ENCODE measurements at places on chromosomes 5 and 9. TPM values are rescaled to one million over a fixed set of nuclear protein-coding genes. Genes with fewer than 3 reads are reported as not detected.

RALGDS gene
- total RNA-seq, result 15.6 TPM

IFNA13 gene
- total RNA-seq, result not detected

PTGS1 gene
- total RNA-seq, result 6.3 TPM

TMEM215 gene
- total RNA-seq, result not detected

ANGPTL2 gene
- 47.5 TPM for total RNA-seq

SPAAR gene
- total RNA-seq, result not detected

PPIC gene
- total RNA-seq, result 57.2 TPM

INSL4 gene
- not detected for total RNA-seq

SAXO1 gene
- total RNA-seq, result 0.18 TPM

PDE6A gene
- total RNA-seq, result not detected

URM1 gene
- 46.4 TPM for total RNA-seq

SLU7 gene
- 59.5 TPM for total RNA-seq

SLC45A2 gene
- total RNA-seq, result 0.09 TPM

SLC6A7 gene
- total RNA-seq, result not detected

SLC34A1 gene
- not detected for total RNA-seq

DNAI1 gene
- not detected for total RNA-seq

PCDHGA5 gene
- 1.7 TPM for total RNA-seq

PCDHA13 gene
- 0.08 TPM for total RNA-seq

WNK2 gene
- total RNA-seq, result not detected

TMEM232 gene
- 4.7 TPM for total RNA-seq

CMYA5 gene
- total RNA-seq, result 1.7 TPM

C9orf152 gene
- not detected for total RNA-seq

ZNF462 gene
- total RNA-seq, result 9.1 TPM

CTNND2 gene
- 1.9 TPM for total RNA-seq

FOXD4 gene
- 0.27 TPM for total RNA-seq

LCN2 gene
- not detected for total RNA-seq

SPINK6 gene
- not detected for total RNA-seq

IL6ST gene
- total RNA-seq, result 1,116 TPM

C5orf52 gene
- not detected for total RNA-seq

KLHL3 gene
- total RNA-seq, result 1.3 TPM

PCDHGB6 gene
- 3.8 TPM for total RNA-seq

EIF4EBP3 gene
- total RNA-seq, result 0.74 TPM

RGS7BP gene
- total RNA-seq, result 0.72 TPM

SLC6A19 gene
- total RNA-seq, result not detected

GABRA6 gene
- total RNA-seq, result not detected

MYOZ3 gene
- total RNA-seq, result 0.72 TPM

ADRB2 gene
- 0.16 TPM for total RNA-seq

GPR21 gene
- 1.9 TPM for total RNA-seq

CCL27 gene
- not detected for total RNA-seq

ADAMTS6 gene
- 64.9 TPM for total RNA-seq

N4BP3 gene
- 0.18 TPM for total RNA-seq

NPR3 gene
- 2.8 TPM for total RNA-seq

ABO gene
- not detected for total RNA-seq
